Amygdala (tissue), 56 donors: ENCODE measurements at places on chromosomes 5 and 9.

- no peak for DNase-seq
Measured at GRCh38 chr5:82160948-82161347, 117.2 kb downstream of the RPS23 start.

GRCh38 chr9:5440426-5440825, 2.7 kb upstream of the PLGRKT start:
- DNase-seq: no peak

GRCh38 chr5:14339468-14339867, 196.3 kb downstream of the TRIO start:
- DNase-seq: no peak

DNA sequence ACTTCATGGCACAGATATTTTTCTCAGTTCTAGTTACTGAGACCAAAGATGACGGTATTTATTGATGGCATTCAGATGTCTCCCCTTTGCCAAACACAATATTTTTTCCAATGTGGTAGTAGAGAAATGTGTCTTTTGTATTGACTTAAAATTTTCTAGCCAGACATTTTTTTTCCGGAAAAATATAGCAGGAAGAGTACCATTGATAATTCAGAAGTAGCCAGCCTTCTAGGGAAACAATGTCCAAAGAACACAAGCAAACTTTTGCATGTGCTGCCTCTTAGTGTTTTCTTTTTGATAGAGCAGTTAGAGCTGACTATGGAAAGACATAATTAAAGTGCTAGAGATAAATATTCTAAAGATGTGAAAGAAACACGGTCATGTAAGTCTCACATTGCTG, 231.4 kb downstream of the MARCHF11 start:
- no peak for DNase-seq

GRCh38 chr5:75465480-75465879, 45.9 kb downstream of the CERT1 start:
- no peak for DNase-seq

DNA sequence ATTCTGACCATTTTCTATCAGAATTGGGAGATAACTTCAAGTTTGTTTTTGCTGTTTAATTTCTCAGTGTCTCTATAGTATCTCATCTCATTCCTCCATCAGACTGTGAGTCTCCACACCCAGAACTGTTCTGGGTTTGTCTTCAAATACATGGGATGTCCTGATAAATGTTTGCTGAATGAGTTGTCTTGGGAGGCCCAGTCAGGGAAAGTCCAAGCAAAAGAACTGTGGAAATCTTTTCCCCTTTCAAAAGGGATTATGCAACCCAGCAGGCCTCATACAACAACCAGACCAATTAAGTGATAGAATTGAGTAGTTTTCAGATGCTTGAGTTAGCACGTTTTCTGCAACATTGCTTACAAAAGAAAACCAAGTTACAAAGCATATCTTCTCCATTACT, 324.4 kb downstream of the BRINP1 start:
- DNase-seq: no peak

DNA sequence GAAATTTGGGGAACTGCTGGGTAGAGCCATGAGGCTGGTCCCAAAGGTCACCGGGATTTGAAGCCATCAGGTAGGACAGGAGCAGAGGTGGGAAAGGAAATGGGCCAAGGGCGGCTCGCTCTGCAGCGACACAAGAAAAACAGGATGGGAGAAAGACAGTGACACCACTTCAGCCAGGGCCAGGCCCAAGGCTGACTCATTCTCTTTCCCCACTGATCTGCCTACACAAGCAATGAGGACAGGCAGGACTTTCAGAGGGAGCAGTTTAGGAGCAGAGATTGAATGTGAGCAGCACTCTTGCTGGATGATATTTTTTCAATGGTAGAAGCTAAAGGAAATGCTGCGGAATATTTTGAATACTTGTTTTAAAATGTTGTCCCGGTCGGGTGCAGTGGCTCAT, 3.5 kb downstream of the RUFY1 start:
- no peak for DNase-seq

DNA sequence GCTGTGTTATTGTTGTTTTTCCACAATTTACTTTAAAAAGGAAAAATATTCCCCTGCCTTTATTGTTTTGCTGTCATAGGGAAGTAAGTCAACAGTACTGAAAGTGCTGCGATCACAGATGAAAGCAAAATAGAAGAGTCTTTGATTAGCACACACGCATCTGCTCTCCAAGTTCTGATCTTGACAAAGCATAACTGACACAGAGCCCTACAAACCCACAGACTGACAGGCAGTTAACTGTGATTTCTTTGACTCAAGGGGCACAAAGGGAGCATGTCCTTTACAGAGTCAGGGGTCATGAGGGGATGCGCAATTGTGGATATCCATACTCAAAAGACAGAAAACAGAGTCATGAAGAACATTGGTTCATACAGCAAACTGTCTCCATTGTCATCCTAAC, 123.7 kb downstream of the SNCAIP start:
- no peak for DNase-seq

- DNase-seq: no peak
Measured at GRCh38 chr5:120808135-120808534, 344.0 kb downstream of the PRR16 start.

GRCh38 chr9:130327070-130327780, 61.7 kb downstream of the HMCN2 start:
- no peak for DNase-seq

- DNase-seq: no peak
Measured at GRCh38 chr9:83002329-83002728, 60.6 kb downstream of the RASEF start.

- DNase-seq: no peak
Measured at GRCh38 chr5:99005506-99005905, 76.7 kb upstream of the CHD1 start.

DNA sequence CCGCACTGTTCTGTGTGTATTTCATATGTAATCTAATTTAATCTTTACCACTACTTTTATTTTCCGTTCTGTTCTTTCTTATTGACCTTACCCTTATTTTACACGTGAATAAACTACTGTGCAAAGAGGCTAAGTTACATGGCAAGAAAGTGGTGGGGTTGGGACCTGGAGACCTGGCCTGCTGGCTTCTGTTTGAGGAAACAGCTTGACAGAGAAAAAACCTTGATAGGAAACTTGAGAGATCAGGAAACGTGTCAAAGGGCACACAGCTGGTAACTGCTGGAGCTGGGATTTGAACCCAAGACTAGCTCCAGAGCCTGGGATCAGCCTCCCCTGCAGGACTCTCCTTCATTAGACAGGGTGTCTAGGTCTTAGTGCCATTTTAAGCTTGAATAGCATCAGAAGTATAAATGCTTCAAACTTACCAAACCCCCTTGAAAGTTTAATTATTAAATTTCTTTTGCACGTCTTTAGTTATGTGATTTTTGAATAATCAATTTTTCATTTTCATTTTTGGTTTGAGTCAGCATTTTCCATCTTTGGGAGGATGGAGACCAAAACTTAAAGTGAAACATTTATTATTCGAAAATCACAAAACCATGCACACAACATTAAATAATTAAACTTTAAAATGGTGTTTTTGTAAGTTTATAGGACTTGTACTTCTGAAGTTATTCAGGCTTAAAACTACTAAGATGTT, 129.5 kb downstream of the RGS3 start:
- DNase-seq: no peak

DNA sequence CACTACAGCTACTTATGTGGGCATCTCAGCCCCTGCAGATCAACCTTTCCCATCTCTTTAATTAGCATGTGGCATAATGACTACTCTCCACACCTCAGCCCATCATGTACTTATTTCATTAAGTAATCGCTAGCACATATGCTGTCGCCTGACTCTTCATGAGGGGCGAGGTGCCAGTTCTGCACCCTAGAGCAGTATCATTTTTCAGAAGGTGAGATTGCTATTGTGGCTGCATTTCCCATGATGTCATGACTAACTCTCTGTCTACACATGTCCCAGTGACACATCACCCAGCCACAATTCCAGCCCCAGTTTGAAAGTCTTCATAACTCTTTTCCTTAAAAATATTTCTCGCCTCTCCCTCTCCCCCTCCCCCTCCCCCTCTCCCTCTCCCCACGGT, 7.6 kb upstream of the F2RL1 start:
- no peak for DNase-seq

GRCh38 chr5:95649842-95650620, 3.5 kb downstream of the RFESD start:
- no peak for DNase-seq

DNA sequence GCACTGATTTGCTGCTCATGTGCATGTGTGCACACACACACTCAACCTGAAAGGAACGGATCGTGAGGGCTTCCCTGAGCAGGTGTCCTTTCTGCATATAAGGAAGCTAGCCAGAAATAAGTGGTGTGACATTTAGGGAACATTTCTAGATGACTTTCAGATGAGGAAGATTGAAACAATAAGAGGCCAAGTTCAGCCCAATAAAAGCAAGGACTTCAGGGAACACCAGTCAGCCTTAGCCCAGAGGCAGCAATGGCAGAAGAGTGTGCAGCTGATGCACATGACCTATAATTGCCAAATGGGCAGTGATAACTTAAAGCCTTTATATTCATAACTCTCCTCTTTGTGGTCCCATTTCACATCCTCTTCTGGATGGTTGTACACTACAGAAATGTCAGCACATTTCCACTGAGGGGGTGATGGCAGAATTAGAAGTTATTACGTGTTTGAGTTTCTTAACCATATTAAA, 255.5 kb downstream of the TRIM32 start:
- DNase-seq: no peak

DNA sequence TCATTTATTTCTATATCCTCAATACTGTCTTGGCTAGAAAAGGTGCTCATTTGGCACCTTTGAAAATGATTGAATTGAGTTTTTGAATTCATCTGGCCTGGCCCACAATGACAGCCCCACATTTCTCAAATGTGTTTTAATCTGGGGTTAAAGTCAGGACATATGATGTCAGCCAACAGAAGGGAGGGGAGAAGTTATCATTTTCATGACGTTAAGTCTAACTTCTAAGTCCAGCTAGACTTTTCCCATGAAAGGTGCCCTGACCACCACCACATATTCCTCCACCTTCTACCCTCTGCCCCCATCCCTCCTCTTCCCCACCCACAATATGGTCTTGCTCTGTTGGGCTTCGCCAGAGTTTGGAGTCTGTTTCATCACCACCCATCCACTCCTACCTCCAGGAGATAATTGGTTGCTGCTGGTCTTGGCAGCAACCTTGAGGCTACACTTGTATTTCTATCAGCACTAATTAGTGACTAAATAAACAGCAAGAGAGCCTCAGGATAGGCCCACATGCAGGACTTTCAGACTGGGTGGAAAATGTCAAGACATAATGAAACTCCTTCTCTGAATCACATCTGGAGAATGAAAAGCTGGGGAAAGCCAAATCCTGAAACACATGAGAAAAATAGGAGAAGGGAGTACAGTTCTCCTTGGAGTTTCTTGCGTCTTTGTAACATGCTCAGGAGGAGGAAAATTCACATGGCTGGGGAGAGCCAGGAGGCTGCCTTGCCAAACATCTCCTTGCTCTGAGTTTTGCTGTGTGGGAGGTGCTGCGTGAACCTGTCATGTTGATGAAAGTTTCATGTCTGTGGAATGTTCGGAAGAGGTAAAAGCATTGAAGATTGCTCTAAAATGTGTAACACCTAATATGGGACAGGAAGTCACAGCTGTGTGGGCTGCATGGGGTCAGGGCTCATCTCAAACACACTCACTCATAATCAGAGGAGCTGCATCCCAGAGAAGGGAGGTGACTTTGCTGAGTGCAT, 544.7 kb upstream of the KLF4 start:
- no peak for DNase-seq

DNA sequence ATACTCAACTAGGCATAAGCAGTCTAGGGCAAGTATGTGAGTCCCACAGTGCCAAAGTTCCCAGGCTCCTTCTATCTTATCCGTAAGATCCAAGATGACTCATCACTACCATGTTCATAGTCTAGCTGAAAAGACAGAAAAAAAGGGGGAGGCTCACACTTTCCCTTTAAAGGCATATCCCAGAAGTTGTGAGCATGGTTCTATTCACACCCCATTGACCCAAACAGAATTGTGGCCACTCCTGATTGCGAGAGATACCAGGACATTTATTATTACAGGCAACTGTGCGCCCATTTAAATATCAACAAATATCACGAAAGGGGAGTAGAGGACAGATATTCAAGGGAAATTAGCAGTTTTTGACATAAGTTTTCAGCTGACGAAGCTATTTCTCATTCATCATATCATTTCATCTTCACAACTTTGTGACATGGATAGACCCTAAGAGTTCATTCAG, 8.1 kb upstream of the PFDN1 start:
- no peak for DNase-seq

DNA sequence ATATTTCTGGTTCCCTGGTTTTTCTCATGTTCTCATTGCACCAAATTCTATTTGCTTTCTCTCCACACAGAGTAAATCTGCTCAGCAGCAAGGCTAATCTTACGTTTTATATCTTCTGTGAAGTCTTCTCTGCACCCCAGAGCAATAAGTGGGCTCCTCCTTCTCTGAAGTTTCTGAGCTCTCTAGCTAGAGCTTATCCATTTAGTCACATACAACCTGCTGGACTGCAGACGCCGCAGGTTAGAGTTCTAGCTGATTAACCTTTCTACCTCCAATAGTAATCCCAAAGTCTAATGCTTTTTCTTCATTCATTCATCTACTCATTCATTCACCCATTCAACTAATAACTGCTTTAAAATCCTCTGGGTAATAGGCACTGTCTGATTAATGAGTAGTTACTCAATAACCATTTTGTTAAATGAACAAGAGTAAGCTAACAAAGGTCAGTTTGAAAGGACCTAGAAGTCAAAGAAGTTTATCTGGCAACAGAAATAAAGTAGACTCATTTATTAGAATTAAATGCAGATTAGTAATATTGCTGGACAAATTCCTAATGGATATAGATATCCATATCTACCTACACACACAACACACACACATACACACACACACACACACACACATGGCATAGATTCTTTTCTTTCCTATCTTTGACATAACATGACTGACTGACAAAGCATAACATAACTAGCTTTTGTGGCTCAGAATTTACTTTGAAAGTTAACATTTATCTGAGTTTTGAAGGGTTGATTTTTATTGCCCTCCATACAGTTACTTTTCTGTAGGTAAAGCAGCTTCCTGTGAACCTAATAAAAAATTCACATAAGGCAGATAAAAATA, 984.6 kb upstream of the SEMA6A start:
- no peak for DNase-seq

DNA sequence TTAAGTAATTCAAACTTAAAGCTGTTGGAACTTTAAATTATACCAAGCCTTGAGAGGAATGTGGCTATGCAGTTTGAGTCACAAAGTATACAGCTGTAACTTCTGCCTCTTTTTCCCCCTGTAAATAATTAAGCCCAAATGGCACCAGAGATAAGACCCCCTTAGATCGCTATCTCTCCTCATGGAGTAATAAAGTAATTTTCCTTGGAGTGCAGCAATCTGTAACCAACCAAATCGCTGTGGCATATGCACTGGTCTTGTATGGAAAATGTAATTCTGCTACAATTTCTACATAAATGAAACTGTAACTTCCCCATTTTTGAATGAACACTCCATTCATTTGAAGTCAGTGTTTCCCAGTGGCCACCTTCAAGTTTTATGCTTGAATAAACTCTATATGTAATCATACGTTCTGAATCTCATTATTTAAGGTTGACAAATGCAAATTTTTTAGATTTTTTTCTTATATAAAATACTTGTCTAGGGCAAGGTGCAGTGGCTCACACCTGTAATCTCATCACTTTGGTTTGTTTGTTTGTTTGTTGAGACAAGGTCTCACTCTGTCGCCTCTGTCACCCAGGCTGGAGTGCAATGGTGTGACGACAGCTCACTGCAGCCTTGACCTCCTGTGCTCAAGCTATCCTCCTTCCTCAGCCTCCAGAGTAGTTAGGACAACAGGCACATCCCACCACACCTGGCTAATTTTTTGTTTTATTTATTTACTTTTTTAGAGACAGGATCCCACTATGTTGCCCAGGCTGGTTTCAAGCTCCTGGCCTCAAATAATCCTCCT, 12.3 kb downstream of the SUSD1 start:
- DNase-seq: no peak
